Endodermal cell (in vitro differentiated cells): ENCODE measurements at places on chromosomes 12 and 14.

- peak; percentile 87 for DNase-seq
These were observed 507 bp downstream of the SPTSSA start for GRCh38 chr14:34461334-34462131.

DNA sequence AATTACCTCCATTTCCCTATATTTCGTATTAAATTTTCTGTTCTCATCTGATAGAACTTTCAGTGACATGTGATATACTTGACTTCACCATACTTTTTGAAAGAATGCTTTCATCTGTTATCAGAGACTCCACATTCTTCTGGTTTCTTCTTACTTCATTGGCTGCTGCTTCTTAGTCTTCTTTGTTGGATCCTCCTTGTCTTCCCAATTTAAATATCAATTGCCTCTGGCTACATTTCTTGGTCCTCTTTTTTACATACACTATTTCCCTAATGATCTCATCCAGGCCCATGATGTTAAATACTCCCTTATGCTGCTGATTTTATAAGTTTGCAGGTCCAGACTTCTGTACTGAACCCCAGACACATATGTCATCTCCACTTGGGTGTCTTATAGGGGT is 22.0 kb downstream of the OR5AU1 start:
- no peak for DNase-seq

DNA sequence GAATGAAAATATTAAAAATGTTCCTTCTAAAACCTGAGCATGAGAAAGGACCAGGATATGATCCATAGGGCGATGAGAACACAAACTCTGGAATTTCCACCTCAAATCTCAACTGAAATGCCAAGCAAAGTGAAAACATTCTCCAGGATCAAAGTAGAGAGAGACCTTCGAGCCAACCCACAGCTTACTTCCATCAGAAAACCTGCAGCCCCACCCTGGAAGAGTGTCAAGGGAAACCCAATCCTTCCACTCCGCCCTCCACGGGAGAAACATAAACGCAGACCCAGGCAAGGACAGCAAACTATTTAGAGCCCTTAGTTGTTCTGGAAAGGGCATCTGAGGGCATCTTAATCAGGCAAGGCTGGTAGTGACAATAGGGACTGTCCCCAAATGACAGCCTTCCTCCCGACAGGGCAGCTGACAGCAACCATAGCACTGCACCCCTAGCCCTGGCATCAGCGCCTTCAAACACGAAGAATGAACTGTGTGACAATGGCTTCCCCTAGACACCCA is 21.8 kb downstream of the SLC15A4 start:
- DNase-seq: no peak

- DNase-seq: peak; percentile 31
These were observed 22.3 kb downstream of the SYT1 start for GRCh38 chr12:78886719-78887407.

- DNase-seq: no peak
These were observed 430.9 kb downstream of the PCNX1 start for GRCh38 chr14:71338153-71338552.

- no peak for DNase-seq
These were observed 1.8 kb downstream of the DCN start for GRCh38 chr12:91180582-91181395.

DNA sequence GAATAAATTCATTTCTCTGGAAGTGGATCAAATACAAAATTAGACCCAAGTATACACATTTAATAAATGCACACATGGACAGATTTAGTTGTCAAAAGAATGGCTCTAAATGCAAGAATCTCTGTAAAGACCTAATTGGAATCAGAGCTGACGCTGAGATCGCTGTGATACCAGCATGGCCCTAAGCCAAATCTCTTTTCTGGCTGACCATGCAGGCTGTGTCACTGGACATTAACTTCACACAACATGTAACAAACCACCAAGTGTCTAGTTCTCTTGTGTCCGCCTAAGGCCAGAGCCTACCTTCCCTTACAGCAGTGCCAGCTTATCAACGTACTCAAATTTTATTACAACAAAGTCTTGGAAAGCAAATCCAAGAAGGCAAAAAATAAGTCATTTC is 127.5 kb downstream of the MED13L start:
- DNase-seq: no peak

GRCh38 chr12:52086944-52087835 is 7.7 kb downstream of the SMIM41 start:
- DNase-seq: no peak

DNA sequence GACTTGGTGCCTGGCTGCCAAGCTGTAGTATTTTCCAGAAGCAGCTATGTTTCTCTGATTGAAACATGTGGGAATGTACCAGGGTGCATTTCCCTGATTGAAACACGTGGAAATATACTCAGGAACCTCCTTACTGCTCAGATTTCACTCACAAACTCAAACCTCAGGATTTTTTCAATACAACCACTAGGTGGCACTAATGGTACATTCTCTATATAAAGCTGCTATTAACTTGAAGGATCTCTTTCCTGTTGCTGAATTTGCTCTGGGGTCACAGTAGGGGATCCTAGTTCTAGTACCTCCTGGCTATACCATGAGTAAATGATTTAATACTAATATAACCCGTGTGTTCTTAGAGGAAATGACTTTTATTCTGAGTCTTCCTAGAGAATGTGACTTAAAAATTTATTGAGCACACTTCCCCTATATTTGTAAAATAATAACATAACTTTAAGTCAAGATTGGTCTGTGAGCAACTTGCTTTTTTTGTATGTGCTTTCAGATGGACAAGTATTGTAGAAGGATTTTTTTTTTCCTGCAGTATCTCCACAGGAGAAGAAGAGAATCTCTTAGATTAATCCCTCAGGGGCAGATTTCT is 173.8 kb upstream of the MIS18BP1 start:
- DNase-seq: peak; percentile 56

DNA sequence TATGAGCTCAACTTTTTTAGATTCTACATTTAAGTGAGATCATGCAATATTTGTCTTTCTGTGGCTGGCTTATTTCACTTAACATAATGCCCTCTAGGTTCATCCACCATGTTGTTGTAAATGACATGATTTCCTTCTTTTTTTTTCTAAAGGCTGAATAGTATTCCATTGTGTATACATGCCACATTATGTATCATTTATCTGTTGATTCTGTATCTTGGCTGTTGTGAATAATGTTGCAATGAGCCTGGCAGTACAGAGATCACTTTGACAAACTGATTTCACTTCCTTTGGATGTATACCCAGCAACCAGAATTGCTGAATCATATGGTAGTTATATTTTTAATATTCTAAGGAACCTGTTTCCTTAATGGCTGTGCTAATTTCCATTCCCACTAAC is 19.1 kb downstream of the FBXW8 start:
- DNase-seq: no peak

DNA sequence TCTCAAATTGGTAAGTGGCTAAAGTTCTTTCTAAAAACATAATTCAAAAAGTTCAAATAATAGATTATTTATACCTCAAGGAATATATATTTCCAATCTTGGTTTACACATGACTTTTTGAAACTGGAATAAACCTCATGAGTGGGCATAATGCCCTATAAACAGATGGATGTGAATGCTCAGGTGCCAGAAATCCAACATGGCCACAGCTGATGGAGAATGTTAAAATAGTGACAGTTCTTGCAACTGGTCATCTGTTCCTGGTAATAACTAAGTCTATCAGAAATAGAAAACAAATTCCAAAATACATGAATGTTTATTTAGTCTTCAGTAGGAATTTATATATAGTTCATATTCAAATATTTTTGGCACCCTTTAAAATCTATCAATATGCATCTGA is 21.6 kb upstream of the CNOT2 start:
- no peak for DNase-seq

DNA sequence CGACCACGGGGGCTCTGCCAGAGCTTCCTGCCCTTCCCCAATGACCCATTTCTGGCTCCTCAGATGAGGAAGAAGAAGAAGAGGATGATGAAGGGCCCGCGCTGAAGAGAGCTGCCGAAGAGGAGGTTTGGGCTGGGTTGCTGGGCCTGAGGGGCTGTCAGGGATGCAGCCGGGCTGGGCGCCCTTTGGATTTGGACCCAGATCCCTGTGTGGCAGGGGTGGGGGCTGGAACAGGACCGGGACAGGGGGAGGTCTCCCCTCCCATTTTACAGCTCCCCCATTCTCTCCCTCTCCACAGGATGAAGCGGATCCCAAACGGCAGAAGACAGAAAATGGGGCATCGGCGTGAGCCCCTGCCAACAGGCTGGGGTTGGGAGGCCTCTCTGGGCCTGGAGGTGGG is 2.2 kb upstream of the LAG3 start:
- DNase-seq: no peak

DNA sequence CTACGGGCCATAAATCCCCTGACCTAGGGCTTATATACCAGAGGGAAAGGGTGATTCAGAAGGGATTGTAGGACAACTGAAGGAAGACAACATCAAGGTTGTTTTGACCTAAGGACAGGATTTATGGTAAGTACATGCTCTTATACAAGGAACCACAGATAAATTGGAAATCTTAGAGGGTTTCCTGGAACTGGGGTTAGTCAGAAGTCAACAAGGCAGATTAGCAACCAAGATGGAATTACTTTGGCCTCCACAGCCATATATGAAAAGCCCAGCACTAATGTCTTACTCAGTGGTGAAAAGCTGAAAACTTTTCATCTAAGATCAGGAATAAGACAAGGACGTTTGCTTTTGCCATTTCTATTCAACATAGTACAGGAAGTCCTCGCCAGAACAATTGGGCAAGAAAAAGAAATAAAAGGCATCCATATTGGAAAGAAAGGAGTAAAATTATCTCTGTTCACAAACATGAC is 5.4 kb downstream of the TMBIM4 start:
- no peak for DNase-seq

- no peak for DNase-seq
These were observed 45.9 kb upstream of the SLC6A13 start for GRCh38 chr12:308511-308910.
